ENCODE measurements at places on chromosomes 5 and 9.

- no peak for DNase-seq
Observed at GRCh38 chr5:148467958-148468357, 84.2 kb downstream of the FBXO38 start.

DNA sequence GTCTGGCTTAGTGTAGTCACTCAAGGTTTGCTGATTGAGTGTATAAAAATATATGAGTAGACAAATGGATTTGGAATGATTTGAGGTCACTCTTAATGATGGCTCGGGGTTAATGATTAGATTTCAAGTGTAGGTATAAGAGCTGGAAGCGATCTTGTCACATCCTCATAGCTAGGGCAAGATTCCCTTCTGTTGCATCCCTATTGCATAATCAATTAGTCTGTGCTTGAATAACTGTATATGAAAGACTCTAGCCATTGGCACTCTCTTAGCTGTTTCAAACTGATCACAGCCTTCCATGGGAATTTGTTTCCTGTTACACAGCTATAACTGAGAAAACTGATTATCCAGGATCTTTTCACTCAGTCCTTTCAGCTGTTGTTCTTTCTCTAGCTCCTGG, 811.6 kb downstream of the TLE4 start:
- no peak for DNase-seq

DNA sequence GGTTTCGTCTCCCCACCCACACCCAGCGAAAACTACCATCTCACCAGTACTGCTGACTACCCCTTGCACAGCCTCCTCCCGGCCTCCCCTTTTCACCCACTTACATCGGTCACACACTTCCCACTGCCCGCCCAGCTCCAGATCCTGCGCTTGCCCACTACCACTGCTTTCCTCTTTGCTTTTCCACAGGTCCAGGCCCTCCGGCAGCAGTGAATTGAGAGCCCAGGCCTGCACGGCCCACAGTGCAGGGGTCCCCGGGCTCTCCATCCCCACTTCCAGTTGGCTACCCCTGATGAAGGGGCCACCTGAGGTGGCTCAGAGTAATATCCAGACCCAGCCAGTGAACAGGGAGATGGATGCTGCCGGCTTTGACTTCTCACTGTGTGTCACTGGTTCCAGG, 120.2 kb upstream of the FSTL4 start:
- no peak for DNase-seq

DNA sequence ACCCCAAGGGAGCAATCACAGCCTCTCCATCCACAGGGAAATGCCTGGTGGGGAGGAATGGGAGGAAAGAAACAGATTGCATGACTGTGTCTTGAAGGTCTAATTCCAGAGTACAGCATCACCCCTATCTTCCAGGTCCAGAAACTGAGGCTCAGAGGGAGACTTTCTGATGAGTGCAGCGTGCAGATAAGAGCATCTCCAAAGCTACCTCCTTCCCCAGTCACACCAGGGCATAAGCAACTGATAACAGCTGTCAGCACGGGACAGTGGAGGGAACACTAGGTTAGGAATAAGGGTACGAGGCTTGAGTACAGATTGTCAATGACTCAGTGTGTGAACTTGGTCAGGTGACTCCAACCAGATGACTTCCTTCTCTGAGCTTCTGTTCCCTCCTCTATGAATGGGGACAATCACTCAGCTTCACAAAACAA, 126.9 kb downstream of the KCNIP1 start:
- DNase-seq: no peak

DNA sequence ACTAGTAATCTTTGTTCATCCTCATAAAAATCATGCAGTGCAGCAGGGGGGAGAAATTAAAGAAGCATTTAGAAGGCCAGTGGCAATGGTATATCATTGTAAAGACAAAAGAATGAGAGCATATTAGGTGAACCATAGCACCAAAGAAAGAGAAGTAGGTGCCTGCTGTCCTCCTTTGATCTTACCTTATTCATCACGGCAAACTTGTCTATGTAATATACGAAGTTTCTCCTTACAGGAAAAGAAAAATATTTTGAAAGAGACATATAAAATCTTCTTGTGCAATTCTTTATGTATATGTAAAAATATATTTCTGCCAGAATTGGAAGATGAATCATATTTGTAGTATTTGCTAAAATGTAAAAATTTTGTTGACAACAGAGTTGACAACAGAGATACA, 411.3 kb upstream of the ARRDC3 start:
- DNase-seq: no peak

DNA sequence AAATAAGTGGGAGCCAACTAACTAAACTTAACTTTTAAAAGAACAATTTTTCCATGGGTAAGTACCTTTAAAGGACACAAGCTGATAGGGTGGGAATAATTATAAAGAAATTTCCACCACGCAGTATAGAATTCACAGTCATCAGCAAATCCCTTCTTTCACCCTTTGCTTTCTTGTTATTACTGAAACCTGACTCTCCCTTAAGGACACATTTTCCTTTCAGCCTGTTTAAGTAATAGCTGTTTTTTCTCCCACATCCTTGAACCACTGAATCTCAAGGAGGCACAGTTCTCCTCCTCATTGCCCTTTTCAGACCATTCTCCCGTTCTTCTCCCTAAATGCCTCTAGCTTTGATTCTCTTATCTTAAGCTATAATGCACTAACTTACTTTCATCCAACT, 6.3 kb downstream of the C5orf15 start:
- no peak for DNase-seq

DNA sequence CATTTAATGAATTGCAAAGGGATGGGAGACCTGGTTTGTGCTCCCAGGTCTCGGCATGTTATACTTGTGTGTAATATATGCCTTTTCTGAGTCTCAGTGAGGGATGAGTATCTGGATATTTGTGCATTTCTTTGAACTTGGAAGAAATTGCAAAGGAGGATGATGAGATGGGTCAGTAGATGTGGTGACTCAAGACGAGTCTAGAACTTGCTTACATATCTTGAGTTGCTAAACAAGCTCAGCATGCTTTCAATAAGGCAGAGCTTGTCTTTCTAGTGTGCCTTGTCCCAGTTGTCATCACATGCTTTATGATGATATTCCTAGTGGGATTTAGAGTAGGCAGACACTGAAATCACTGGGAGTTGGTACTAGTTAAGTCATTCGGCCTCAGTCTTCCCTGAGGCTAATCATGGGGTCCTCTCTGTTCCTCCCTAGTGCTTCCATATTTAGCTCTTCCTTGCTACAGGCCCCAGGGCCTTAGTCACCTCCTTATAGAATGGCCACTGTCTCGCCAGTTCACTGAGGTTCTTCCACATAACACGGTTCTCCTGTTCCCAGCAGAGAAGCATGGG, 222.3 kb downstream of the ARRDC3 start:
- DNase-seq: no peak

- DNase-seq: no peak
Observed at GRCh38 chr9:75691408-75691807, 199.1 kb upstream of the PCSK5 start.

DNA sequence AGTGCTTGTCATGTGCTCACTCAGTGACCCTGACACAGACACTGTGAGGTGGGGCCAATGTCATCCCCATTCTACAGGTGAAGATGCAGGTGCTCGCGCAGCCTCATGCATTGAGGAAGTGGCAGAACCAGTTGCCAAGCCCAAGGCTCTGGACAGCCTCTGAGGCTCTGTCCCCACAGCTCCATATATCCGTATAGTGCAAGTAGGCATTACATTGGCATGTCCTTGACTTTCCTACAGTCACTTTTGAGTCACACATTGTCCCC, 58.8 kb upstream of the ANGPTL2 start:
- no peak for DNase-seq

- DNase-seq: no peak
Observed at GRCh38 chr5:133336121-133336968, 276.0 kb downstream of the FSTL4 start.

DNA sequence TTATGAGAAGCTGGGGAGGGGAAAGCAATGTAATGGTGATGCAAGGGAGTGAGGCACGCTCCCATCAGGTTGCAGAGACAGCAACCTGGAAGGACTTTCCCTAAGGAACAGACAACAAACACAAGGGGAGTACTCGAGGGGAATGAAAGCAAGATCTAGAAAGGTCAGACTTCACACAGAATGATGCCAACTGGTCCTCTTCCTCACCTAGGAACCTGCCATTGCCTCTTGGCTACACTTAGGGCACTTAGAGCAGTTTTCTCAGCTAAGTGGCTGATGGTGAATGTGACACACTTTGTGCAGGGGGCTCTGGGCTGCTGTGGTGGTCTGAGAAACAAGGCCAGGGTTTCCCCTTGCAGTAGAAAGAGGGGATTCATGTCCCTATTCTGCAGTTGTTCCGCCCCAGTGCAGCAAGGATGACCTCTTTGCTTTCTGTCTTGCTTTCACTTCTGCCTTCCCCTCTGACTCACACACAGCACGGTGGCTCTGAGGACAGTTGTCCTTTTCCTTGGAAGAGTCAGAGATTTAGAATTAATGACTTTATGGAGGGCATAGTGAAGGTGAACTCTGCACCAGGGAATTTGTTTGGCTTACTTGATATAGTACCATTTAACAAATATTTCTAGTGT, 394.0 kb upstream of the KLF4 start:
- no peak for DNase-seq

GRCh38 chr5:5780253-5780652, 357.8 kb downstream of the ICE1 start:
- no peak for DNase-seq

- no peak for DNase-seq
Observed at GRCh38 chr5:56319526-56320181, 86.5 kb upstream of the ANKRD55 start.

- DNase-seq: no peak
Observed at GRCh38 chr5:135873831-135874230, 21.8 kb downstream of the IL9 start.

GRCh38 chr9:3251309-3251708, 274.5 kb downstream of the RFX3 start:
- no peak for DNase-seq

DNA sequence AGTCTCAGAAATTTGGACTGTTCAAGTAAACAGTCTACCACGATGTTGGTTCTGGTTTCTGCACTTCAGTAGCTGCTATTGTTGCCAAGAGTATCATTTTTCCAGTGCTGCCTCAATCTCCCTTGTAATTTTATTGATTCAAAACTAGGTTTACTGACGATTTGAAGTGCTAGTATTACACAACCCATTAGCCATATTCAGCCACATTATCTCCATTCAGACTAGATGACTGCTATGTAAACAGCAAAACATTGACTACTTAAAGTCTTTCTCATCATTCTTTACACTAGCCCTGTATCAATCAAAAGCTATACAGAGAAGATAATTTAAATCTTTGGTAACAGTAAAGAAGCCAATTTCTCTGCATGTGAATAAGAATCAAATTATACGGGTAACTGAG, 102.0 kb upstream of the TSLP start:
- no peak for DNase-seq

DNA sequence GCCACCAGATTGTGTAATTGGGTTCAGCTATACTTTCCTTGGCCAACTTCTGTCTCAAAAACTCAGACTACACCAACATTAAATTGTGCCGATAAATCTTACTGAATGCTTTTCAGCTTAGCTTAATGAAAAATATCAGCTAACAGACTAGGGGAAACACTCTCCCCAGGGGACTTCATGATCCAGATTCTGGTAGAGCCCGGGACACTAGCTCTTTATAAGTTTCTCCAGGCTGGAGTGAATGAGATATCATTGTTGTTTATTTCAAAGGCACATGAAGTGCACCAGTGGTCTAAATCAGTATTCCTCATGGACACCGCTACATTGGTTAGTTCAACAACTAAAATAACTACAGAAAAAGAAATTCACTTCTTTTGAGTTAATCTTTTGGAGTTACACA, 10.5 kb upstream of the LHFPL2 start:
- DNase-seq: no peak

DNA sequence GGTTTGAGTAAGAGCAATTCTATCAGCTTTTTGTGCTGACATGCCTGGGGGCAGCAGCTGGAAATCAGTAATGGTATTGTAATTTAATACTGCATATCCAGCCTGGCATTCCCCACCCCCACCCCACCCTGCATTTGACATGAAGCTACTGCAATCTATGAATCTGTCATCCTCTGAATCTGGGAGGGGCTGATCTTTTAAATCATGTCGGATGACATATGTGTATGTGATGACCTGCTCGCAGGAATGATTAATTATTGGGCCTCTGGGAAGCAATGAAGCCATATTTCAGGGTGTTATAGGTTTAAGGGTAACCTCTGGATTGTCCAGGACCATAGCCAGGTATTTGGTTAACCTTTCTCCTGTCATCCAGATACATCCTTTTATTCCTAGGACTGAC, 64.6 kb upstream of the RASGRF2 start:
- no peak for DNase-seq

- no peak for DNase-seq
Observed at GRCh38 chr5:129098488-129099183, 4.1 kb downstream of the ISOC1 start.

- DNase-seq: no peak
Observed at GRCh38 chr5:45093377-45093776, 284.6 kb downstream of the MRPS30 start.

GRCh38 chr5:181028032-181028819, 11.8 kb upstream of the BTNL9 start:
- no peak for DNase-seq

GRCh38 chr5:15574806-15575325, 74.9 kb downstream of the FBXL7 start:
- DNase-seq: no peak

GRCh38 chr5:91434348-91434747, 51.2 kb upstream of the ARRDC3 start:
- no peak for DNase-seq

GRCh38 chr5:144089401-144090021, 80.9 kb downstream of the YIPF5 start:
- DNase-seq: no peak

GRCh38 chr9:111915425-111915758, 18.8 kb downstream of the UGCG start:
- DNase-seq: no peak

DNA sequence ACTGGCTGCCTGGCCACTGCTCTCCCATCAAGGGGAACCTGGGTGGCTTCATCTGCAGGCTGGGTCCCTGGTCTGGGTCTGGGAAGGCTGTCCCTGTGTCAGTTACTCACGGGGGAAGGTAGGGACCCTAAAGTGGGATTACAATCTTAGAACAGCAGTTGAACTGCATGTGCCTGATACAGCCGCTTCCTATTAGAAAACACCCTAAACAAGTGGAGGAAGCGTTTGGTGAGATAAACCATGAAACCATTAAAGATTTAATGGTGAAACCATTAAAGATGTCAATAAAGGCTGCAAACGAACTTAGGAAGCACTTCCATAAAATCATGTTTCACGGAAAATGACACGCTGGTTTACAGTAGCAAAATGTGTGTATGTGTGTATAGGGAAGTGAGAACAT, 2.5 kb upstream of the GFI1B start:
- no peak for DNase-seq
